ENCODE measurements at places on chromosomes 7 and 10. TPM values are rescaled to one million over a fixed set of nuclear protein-coding genes. Genes with fewer than 3 reads are reported as not detected.

The LIPF gene
- not detected for polyA plus RNA-seq

The HMX3 gene
- polyA plus RNA-seq = 0.07 TPM

DNA sequence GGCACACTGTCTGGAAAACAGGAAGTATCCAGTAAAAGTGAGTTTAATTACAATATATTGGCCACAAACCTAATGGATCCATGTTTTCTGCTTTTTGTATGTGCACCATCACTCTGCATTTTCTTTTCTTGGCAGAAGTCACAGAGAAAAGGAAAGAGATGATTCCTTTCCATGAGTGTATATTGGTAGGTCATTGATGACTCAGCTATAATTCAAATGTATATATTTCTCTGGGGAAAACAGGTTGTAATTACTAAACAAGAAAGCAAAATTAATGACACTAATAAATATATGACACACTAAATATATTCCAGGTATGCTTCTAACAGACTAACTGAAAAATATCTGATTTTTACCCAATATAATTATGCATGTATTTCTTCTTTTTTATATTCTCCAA is 105.9 kb upstream of the PCDH15 start:
- DNase-seq = no peak

DNA sequence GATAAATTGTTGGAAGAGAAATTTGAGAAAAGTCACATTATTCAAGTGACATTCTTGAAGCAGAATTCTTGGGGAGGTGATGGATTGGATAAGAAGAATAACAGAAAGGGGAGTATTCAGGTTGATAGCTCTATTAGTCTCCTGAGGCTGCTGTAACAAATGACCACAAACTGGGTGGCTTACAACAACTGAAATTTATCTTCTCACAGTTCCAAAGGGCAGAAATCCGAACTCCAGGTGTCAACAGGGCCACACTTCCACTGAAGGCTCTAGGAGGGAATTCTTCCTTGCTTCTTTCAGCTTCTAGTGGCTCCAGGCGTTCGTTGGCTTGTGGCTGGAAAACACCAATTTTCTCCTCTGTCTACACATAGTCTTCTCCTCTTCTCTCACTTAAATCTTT is 99.8 kb downstream of the TES start:
- DNase-seq = no peak

- DNase-seq = no peak
Observed at GRCh38 chr10:27256299-27257189, 15.9 kb upstream of the ACBD5 start.

The IGFBP3 gene
- polyA plus RNA-seq = 13.1 TPM

DNA sequence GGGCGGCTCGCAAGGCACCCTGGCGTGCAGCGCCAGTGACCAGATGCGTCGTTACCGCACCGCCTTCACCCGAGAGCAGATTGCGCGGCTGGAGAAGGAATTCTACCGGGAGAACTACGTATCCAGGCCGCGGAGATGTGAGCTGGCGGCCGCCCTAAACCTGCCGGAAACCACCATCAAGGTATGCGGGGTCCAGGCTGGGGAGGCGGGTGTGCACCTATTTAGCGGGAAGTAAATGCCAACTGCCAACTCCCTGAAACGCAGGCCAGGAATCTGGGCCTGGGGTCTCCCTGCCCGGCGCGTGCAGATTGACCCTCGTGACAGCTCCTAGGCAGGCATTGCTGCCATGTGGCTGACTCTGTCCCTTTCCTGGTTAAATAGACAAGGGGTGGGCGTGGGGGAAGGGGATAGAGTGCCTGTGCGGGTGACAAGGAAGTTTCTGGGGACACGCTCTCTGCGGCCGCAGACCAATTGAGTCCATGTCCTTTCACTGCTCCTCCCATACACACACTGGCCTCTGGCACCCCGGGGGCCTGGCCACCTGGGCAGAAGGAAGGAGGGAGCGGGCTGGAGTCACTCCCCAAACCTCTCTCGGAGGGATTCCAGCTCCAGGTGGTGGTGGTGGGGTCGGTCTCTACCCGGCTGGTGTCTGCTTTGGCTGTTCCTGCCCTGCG is 2.7 kb downstream of the EVX1 start:
- DNase-seq = peak; percentile 66

GRCh38 chr7:157551325-157552070 is 214.7 kb downstream of the DNAJB6 start:
- DNase-seq = no peak

GRCh38 chr10:48227213-48227612 is 47.3 kb downstream of the FRMPD2 start:
- DNase-seq = no peak

The SPDYE9 gene
- polyA plus RNA-seq = not detected

The SH2D4B gene
- polyA plus RNA-seq = 0.02 TPM

DNA sequence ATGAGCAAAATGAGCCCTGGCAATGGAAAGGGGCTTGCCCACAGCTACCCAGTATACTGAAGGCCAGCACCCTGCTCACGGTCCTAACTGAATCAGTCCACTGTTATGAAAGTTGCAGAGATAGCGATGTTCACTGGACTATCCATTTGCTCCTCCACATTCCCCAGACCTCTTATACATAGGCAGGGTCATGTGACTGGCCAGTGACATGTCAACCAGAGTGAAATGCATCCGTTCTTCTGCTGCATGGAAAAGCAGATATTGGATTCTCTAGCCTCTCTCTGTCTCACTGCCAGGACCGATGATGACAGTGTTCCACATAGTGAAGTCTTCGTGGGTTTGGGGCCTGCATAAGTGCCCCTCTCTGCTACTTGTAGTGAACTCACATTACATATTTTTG is 503.4 kb downstream of the RPS24 start:
- DNase-seq = no peak

The GOLGA7B gene
- polyA plus RNA-seq = 38.7 TPM

DNA sequence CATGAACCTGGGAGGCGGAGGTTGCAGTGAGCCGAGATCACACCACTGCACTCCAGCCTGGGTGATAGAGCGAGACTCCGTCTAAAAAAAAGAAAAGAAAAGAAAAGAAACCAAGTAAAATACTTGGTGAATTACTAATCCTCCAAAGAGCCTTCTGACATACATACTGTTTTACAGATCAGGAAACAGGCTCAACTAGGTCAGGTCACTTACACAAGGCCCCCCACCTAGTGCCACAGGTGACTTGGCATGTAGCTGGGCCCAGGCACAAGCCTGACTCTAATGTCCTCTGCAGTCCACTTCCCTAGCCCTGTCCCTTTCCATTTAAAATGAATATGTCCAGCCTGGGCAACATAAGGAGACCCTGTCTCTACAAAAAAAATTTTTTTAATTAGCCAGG is 157.0 kb downstream of the TPST1 start:
- no peak for DNase-seq

- DNase-seq = no peak
Observed at GRCh38 chr10:46006219-46006618, 24.2 kb downstream of the NCOA4 start.

The DUSP5 gene
- 12.8 TPM for polyA plus RNA-seq

The SUN3 gene
- not detected for polyA plus RNA-seq

DNA sequence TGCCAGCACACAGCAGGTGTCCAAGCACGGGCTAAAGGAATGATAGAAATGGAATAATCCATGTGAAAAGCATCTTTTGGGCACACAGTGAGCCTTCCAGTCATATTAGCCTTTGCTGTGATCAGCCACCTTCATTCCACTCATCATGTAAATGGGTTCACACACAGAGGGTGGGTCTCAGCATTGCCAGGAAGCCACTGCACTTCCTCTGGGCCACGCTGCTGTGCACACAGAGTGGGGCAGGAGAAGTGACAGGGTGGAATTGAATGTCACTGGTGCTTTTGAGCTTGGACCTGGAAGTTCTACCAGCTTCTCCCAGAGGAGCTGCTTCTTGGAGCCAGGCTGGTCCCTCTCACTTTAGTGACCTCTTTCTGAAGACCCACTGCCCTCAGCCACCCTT is 203.5 kb downstream of the USP6NL start:
- no peak for DNase-seq

DNA sequence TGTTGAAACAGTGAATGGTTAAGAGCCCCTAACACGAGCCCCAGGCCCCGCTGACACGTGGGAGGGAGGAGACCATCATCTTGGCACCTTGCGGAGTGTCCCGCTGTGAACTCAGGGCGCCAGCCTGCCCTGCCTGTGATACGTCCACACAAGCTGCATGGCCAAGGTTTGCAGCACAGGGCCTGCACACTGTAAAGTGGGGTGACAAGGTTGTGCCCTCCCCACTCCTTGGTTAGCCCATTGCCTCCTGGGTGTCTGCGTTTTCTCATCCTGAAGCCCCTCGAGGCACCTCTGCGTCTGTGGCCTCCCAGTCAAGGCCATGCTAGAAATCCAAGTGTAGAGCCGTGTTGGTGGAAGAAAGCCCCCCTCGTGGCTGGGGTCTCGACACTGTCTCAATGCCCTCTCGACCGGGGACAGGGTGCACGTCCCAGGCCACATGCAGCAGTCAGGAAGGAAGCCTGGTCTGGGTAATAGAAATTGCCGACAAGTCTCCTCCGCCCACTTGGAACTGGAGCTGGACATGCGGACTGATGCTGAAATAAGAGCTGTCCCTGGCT is 192.1 kb downstream of the DNAJB6 start:
- peak; percentile 27 for DNase-seq

DNA sequence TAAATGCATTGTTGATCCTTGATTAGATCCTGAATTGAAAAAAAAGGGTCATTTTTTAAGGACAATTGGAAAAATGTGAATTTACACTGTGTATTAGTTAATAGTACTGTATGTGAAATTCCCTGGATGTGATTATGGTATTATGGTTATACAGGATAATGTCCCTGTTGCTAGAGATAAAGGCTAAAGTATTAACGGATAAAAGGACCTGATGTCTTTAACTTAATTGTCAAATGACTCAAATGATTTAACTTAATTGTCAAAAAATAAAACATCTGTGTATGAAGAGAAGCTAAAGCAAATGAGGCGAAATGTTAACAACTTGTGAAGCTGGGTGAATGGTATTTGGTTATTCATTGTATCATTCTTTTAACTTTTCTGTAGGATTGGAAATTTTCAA is 48.8 kb downstream of the SUFU start:
- DNase-seq = no peak

DNA sequence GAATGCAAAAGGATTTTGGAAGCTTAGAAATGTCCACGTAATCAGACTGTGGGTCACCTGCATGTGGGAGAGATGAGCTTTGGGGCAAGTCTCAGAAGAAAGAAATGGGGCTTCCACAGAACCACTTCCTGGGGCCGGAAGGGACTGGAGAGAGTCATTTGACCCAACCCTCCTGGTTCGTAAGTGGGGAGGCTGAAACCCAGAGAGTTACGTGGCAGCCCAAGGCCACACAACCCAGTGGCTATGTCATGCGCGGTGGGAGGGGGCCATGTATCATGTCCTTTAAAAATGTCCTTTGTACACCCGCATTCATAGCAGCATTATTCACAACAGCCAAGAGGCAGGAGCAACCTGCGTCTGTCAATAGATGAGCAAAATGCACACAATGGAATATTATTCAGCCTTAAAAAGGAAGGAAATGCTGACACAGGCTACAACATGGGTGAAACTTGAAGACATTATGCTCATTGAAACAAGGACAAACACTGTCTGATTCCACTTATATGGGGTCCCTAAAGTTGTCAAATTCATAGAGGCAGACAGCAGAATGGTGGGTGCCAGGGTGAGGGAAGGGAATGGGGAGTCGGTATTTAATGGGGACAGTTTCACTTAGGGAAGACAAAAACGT is 15.1 kb downstream of the CAMK2B start:
- no peak for DNase-seq

- DNase-seq = no peak
Observed at GRCh38 chr10:73758704-73759511, 14.7 kb downstream of the SEC24C start.

GRCh38 chr7:28263622-28264271 is 83.2 kb upstream of the JAZF1 start:
- DNase-seq = no peak

DNA sequence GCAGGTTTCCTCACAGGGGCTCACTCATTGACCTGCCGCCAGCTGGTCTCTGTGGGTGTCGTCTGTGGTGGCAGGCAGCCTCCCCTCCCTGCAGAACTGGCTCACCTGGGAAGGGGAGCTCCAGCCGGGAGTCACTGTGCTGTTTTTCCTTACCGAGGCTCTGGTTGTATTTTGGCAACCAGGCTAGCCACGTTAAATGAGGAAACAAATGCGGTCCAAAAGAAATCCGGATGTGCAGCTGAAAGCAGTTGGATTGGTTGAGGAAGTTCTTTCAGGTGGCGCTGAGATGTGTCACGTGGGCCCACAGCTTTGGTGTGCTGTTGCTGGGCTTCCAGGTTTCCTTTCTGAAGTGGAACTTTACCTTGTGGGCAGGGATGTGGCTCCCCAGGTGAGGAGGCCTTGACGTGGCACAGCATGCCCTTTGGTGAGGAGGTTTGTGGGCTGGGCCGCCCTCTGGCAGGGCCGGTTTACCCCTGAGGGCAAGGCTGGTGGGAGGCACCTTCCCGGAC is 14.2 kb downstream of the MTURN start:
- no peak for DNase-seq

DNA sequence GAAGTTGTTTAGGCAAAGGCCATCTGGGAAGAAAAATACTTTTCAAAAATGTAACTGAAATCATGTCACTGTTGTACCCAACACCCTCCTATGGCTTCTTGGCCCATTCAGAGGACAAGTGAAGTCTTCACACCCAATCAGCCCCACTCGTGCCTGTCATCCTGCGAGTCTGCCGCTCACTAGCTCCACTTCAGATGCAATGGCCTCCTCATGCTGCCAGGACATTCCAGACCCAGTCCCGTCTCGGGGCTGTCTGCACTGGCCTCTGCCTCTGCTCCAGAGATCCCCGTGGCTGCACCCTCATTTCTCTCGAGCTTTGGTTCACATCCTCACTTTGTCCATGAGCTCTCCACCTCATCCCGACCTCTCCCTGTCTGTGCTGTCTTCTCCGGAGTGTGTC is 227.1 kb downstream of the KCNMA1 start:
- no peak for DNase-seq

DNA sequence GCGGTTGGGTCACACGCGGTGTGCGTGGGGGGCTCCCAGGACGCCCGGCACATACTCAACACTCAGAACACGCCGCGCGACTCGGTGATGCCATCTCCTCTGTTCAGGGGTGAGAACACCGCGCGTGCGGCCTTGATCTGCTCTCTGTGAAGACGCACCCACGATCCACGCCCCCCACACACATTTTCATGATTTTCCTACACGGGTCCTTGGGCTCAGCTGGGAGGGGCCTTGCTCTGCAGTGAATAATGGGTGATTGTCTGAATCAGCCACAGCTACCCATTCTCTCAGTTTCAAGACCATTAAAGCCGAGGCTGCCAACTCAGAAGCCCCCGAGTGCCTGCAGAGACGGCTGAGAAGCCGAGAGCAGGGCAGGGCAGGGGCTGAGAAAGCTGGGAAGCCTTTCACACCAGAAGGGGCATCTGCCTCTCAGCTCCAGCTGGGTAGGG is 54.3 kb upstream of the PDGFA start:
- DNase-seq = no peak

DNA sequence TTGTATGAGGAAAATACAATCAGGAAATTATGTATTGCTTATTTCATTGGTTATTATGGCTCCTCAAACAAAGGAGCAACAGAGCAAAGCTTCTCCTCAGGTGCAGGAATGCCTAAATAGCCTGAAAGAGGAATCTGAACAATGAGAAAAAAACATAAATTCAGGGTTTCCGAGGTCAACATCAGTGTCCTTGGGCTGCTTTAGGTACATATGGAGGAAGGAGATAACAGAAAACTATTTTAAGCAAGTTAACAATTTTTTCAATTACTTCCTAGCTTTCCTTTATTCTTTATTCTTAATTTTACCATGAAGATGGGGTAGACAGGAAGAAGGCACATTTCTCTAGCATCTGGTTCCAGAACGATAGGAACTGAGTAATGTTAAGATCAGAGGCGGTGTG is 14.0 kb downstream of the SLC16A9 start:
- no peak for DNase-seq

The IRF5 gene
- 6.4 TPM for polyA plus RNA-seq
